Thymus (tissue), 14 donors: ENCODE measurements at places on chromosomes 3 and 15.

DNA sequence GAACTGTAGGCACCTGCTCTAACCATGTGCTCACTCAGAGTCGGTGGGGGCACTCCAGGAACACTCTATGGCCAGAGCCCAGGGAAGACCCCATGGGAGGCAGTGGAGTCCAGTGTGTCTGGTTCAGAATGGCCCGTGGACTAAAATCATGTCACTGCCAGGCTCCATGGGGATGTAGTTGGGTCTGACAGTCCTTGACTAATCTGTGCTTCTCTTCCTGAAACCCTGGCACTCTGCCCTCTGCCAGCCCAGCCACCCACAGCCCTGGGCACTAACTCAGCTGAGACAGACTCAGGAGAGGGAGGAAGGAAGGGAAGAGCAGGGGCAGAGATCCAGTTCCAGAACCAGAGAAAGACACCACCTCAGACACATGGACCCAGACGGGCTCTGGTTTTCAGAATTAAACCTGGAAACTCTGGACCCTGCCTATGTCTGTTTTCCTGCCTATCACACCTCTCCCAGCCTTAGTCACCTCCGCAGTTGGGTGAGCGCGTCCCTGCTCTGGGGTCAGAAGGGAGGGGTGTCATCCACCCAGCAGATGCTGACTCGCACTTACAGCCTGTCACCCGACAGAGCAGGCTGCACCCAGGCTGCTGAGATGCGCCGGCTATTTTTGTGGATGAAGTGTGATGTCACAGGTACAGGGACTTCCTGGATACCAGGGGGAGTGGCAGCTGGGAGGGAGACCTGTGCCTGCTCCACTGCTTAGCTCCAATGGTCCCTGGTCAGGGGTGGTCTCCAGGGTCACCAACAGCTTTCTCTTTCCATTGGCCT, 56.8 kb upstream of the INSYN1 start:
- DNase-seq = no peak

- DNase-seq = no peak
Measured at GRCh38 chr3:31196881-31197364, 302.5 kb upstream of the GADL1 start.

GRCh38 chr3:141183606-141184005, 48.0 kb upstream of the PXYLP1 start:
- no peak for DNase-seq

DNA sequence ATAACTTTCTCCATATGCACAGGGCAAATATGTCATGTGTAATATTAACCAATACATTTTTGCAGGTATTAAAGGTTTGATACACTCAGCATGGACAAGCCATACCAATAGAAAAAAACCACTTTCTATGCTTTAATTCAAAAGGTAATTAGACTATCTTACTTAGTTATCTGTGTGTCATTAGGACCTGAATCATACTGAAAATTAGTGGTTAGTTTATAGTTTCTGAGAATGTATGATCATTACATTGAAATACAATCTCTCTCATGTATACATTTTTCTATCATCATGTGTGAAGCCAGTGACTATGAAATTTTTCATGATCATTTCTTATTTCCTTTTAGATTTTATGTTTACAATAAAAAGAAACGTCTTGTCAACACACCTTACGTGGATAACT, 16.3 kb downstream of the RPS27L start:
- DNase-seq = no peak

GRCh38 chr3:121722411-121722810, 27.1 kb downstream of the GOLGB1 start:
- no peak for DNase-seq

GRCh38 chr3:184391266-184391665, 11.4 kb downstream of the CHRD start:
- DNase-seq = no peak
